ENCODE measurements at places on chromosomes 5 and 9.

DNA sequence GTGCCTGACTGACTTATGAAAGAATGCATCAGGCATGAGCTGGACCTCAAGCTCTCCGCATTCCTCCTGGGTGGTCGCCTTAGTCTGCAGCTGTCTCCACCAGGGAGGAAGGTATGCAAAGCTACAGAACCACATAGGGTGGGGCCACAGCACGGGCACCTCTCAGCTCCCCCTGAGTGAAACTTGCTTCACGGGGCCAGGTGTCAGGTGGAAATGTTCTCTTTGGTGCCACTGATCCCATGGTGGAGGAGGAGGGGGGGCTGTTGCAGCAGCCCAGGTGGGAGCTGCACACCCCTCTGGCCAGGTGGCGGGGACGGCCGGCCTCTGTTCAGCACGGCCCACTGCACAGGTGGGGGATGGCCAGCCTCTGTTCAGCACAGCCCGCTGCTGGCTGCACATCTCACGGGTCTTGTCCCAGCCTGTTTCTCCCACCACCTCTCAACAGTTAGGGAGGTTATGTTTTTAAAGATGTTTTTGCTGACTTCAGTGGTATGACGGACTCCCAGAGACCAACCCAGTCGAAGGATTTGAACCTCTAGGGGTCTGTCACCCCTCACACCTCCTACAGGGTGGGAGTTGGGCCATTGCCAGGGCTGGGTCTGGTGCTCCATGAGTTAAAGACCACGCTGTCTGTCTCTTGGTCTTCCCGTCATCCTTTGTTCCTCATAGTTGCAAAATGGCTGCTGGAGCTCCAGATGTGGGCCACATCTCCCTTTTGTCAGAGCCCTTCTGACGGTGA lies 34.3 kb downstream of the MRPL36 start:
- DNase-seq, result no peak

GRCh38 chr9:121498150-121498486 lies 1.5 kb downstream of the GGTA1 start:
- no peak for DNase-seq

- no peak for DNase-seq
Observed at GRCh38 chr9:137740312-137740711, 121.5 kb downstream of the EHMT1 start.

- DNase-seq, result no peak
Observed at GRCh38 chr9:88528080-88528790, 6.7 kb upstream of the NXNL2 start.

- no peak for DNase-seq
Observed at GRCh38 chr5:1882337-1883119, at the start of gene IRX4. TSS of gene IRX4 (minus strand) at chr5:1882925. CDS start at chr5:1882647, 278 bp downstream.

- no peak for DNase-seq
Observed at GRCh38 chr9:127662617-127663016, 44.2 kb upstream of the CFAP157 start.

GRCh38 chr5:151191661-151192060 lies 32.2 kb downstream of the CCDC69 start:
- DNase-seq, result no peak

GRCh38 chr9:121972501-121972981 lies 120.6 kb downstream of the TTLL11 start:
- DNase-seq, result no peak

GRCh38 chr5:132445930-132446329 lies 44.6 kb downstream of the IRF1 start:
- DNase-seq, result no peak

- no peak for DNase-seq
Observed at GRCh38 chr9:130072515-130073235, 19.0 kb downstream of the GPR107 start.

- DNase-seq, result no peak
Observed at GRCh38 chr5:116764941-116765340, 190.3 kb upstream of the SEMA6A start.

DNA sequence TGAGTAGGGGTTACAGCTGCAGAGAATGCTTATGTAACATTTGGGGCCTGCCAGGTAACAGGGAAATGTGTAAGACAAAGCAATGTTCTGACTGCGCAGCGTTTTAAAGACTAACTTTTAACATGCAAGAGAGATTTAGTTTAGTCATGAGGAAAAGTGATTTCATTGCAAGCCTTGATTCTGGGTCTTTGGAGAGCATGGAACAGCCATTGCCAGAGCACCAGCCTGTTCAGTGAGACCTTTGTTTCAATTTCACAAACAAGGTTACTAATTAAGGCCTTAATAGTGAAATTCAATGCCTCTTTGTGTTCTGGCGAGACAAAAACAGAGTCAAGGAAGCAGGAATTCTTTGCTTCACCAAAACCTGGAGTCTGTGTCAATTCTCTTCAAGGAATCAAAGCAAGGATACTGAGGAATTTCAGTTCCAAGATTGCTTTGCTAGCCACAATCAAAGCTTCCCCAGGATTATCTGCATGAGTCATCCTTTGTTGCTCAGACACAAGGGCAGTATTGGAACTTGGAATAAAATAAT lies 14.4 kb downstream of the CKMT2 start:
- no peak for DNase-seq

DNA sequence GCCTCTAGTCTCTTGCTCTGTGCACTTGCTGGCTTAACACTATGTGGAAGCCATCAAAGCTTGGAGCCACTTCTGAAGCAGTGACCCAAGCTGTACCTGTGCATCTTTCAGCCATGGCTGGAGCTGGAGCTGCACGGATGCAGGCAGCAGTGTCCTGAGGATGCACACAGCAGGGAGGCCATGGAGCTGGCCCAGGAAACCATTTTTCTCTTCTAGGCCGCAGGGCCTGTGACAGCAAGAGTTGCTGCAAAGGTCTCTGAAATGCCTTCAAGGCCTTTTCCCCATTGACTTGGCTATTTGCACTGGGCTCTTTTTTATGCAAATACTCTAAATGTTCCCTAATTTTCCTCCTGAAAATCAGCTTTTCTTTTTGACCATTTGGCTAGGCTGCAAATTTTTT lies 12.9 kb upstream of the ZNF484 start:
- DNase-seq, result no peak

DNA sequence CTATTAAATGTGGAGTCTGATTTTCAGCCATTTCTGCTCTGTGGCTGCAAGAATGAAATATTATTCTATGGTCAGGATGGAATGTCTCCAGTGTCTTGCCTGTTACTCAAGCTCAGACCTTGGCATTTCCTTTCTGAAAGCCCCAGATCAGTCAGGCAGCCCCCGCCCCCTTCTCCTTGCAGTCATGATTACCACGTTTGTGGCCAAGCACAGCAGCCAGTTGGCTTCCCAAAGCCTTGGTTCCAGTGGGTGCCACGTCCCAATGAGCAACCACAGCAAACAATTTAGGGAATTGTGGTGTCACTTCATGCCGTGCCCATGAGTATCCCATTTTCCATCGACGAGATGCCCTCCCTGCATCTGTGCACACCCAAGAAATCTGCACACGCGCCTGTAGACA lies 9.7 kb upstream of the OBP2A start:
- DNase-seq, result no peak

- no peak for DNase-seq
Observed at GRCh38 chr5:93054424-93055163, 526.4 kb downstream of the NR2F1-AS1 start.

DNA sequence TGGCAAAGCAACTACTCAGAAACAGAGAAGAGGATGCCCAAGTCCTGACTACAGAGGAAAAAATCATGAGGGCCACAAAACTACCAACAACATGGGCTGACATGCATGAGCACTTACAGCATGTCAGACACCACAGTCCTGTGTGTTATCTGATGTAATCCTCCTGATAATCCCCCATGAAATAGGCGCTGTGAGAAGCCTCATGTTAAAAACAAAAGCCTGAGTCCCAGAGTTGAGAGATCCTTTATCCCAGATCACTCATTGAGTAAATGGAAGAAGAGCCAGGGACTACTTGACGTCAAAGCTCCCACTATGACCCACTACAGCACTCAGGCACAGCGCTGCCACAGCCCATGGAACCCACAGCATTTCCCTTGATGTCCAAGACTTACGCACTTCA lies 7.2 kb upstream of the SPOCK1 start:
- no peak for DNase-seq

DNA sequence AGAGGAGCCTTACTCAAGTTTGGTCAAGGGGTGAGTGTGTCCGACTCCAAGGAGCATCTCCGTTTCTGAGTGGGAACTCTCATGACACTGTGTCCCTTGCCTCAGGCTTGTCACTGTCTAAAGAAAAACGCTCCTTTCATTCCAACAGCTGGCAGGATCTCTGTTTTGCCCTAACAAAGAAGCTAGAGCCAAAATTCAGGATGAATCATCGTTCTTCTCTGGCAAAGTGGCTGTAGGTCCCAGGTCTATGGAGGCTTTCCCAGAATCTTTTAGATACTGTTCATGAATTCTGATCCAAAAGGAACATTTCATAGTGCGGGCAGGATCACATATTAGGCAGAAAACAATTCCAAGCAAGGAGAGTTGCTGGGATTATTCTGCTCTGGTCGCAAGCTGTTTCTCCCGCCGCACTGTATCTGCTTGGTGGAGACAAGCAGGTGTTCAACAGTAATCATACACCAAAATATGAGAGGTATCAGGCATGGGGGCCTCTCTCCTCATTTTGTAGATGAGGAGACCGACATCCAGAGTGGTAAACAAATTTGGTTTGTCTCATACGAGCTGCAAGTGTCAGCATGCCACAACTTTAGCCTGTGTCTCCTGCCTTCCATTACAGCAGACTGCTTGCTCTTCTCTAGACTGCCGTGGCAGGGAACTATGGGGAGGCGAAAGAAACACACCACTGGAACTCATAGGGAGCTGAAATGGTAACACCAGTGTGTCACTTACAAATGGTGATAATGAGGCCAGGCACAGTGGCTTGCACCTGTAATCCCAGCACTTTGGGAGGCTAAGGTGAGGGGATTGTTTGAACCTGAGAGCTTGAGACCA lies 72.6 kb downstream of the ENTREP1 start:
- no peak for DNase-seq

DNA sequence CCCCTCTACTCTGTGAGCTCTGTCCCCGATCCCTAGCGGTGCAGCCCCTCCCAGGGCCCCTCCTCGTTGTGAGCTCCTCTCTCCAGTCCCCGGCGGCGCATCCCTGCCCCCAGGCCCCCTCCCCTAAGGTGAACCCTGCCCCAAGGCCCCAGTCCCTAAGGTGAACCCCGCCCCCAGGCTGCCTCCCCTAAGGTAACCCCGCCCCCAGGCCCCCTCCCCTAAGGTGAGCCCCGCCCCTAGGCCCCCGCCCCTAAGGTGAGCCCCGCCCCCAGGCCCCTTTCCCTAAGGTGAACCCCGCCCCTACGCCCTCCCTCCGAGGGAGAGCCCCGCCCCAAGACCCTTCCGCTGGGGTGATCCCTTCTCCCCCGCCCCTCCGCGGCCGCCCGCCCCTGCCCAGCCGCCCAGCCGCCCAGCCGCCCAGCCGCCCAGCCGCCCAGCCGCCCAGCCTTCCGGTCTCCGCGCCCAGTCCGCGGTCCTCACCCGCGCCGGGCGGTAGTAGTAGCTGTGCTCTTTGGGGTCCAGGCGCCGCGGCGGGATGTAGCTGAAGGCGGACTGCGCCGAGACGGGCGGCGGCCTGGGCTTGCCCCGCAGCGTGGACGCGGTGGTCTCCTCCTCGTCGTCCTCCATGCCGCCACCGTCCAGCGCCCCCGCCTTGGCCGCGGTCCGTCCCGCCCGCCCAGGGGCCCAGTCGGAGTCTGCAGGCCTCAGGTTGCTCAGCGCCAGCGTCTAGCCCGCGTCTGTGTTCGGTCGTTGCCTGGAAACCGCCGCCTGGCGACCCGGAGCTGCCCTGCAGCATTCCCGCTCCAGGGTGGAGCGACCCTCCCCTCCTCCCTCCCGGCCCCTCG lies at the start of gene CFAP90:
TSS of gene CFAP90 (minus strand) at position 739 of the 845 bp plus-strand sequence. CDS start at position 627, 112 bp downstream.
- no peak for DNase-seq

- no peak for DNase-seq
Observed at GRCh38 chr5:39523821-39524220, 99.0 kb upstream of the DAB2 start.

GRCh38 chr9:16712787-16713186 lies 157.7 kb downstream of the BNC2 start:
- no peak for DNase-seq

DNA sequence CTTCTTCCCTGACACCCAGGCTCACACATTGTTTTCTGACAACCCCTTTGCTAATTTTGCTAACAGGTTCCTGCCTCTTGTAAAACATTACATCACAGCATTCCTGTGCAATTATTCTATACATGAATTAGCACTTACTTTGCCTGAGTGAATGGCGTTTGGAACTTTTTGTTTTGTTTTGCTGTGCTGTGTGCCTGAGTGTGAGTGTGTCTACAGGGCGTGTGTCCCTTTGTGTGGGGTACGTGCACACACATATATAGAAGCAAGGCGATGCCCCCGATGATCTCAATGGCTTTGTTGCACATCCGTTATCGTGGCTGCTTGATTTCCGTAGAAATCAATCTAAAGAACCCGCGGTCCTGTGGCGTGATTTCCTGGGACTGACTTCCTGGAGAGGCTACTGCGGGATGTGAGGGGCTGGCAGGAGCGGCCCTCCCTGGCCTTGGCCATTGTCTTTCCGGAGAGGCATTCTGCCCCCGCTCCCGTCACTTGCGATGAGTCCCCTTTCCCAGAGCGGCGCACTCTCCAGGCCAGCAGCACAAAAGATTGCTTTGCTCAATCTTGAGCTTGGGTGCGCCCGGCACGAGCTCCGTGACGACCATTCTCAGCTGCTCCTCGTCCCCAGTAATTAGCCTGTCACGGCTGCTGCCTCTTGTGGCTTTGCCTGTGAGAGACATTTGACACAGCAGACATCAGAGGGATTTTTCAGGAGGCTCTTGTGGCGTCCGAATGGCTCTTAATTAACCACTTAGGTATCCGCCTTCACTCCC lies 398.1 kb upstream of the IRX1 start:
- DNase-seq, result no peak

DNA sequence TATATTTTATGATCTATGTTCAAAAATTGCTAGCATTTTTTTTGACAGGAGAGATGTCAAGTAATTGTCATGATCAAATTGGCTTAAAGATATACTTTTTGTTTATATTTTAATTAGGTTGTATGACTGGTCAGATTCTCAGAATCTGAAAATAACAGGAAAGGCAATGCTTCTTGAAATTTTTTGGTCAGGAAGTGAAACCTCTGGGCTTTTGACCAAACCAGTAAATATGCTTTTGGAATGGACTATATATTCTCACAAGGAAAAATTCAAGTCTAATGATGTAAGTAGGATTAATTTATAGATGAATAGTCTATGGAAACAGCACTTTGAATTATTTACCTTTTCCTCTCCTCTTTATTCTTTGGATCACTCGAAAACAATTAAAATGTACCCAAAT lies 52.3 kb downstream of the SLF1 start:
- DNase-seq, result no peak

DNA sequence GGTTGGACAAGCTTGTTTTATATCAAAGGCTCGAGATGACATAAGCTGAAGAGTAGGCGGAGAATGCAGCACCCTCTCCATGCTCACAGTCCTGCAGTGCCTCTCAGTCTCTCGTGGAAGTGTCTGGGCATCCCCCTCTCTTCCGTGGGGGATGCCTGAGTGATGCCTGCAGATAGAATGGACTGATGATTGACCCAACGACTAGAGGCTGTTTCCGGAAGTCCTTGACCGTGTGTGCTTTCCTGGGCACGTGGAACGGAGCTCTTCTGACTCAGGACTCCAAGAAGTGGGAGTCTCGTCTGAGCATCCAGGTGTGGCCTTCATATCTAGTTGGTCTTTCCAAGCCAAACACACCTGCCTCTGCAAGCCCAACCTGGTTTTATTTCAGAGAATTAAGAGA lies 241.8 kb upstream of the IRX2 start:
- no peak for DNase-seq

Data from naive thymus-derived CD8-positive, alpha-beta T cell (primary cell).